ENCODE measurements at places on chromosomes 11 and 22.

GRCh38 chr11:118014022-118014421, 27.8 kb downstream of the IL10RA start:
- no peak for DNase-seq

GRCh38 chr11:47437746-47438418, 11.1 kb downstream of the RAPSN start:
- DNase-seq = no peak

GRCh38 chr11:67998150-67999045, 5.5 kb downstream of the UNC93B1 start:
- DNase-seq = no peak

GRCh38 chr11:73040046-73040445, 102.1 kb downstream of the FCHSD2 start:
- DNase-seq = no peak

- DNase-seq = no peak
Observed at GRCh38 chr11:66892911-66893310, 36.0 kb downstream of the LRFN4 start.

DNA sequence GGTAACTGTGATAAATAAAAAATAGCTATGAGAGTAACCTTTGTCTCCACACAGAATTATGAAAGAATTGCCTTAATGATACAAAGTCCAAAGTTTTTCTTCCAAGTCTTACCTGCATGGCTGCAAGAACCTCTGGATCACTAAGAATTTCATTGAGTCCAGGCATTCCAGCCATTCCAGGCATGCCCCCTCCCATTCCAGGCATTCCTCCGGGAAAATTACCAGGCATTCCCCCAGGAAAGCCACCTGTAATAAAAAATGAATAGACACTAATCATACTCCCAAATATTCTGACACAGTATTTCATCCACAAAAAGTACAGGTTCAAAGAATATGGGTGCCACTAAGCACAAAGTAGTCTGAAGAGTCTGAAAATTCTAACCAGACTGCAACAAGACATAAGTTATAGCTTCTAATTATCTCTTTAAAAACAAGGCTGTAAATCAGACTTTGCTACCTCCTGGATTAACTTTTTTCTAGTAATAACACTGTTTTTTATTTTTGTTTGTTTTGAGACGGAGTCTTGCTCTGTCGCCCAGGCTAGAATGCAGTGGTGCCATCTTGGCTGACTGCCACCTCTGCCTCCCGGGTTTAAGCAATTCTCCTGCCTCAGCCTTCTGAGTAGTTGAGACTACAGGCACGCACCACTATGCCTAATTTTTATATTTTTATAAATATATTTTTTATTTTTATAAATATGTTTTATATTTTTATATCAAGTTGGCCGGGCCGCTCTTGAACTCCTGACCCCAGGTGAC, 8.0 kb upstream of the SLC25A17 start:
- DNase-seq = no peak

DNA sequence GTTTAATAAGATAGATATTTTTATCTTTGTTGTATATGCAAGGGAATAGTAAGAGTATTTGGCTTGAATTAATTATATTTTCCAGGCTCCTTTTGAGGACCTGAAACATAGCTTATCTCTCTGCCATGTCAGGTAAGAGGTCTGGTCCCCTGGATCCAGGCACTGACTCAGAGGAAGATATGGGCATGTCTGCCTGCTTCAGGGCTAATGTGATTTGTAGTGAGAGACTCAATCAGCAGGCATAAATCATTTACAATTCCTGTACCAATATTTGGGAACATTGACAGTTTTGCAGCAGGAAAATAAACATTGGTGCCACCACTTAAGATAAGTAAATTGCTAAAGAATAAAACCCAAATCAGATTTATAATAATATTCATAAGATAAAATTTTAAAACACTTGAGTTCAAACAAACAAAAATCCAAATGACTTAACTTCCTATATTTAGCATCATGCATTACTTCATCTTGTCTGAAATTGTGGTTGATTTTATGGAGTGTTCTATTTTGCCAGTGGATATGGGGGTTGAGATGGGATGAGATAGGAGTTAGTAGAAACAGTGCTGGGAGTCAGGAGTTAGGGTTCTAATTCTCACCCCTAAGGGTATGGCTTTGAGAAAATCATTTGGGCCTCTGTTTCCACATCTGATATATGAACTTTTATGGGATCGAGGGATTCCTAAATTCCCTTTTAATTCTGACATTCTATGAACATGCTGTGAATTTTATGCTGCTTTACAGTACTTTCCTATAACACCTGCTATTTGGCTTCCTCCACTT, 5.1 kb upstream of the CALCA start:
- DNase-seq = no peak

- no peak for DNase-seq
Observed at GRCh38 chr11:27520226-27520625, 13.7 kb upstream of the LIN7C start.

DNA sequence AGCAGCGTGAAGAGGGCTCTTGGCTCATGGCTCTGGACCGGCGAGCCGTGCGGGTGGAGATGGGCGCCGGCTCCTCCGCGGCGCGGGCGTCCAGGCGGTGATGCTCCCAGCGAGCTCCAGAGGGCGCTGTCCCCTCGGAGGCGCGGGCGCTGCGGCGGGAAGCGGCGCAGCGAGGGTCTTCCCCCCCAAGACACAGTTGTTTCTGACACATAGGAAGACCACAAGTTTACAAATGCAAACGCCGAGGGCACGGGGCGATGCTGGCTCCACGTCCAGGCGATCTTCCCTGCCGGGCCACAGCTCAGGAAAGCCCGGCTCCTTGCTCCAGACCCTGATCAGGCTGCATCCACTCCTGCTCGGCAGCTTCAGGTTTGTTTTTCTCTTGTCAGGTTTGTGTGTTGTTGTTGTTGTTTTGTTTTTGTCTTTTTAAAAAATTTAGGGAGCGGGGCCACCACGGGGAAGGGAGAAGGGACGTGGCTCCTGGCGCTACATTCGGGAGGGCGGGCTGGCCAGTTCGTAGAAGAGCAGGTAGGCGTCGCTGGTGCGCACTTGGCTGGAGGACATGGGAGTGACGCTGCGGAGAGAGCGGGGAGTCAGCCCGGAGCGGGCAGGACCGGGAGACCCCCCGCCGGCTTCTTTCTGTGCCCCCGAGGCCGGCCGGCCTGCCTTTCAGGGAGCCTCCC, 10.0 kb upstream of the MFRP start:
- no peak for DNase-seq

DNA sequence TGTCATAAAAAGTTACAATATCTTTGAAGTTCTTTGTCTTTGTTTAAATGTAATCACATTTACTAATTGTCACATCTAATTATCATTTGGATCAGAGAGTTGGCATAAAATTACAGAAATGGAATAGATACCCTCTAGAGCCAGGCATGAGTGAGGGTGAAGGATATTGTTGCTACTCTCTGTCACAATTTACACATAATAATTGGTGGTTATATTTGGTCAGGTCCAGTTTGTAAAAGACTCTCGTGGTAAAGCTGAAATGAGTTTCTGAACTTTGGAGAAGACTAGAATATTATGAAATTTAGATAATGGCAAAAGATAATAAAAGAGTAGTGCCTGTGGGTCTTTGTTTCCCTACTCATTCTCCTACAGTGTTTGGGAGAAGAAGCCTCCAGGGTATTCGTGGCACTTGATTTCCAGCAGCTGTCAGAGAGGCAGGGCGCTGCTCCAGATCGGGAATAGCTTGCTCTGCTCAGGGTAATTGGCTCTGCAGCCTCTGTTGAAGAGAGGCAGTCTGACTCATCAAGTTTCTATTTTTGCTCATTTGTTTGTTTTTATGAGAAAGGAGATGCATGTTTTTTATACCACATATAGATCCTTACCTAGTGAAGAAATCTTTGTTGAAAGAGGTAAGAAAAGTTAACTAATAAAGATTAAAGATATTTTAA, 349.9 kb downstream of the CNTN5 start:
- no peak for DNase-seq

DNA sequence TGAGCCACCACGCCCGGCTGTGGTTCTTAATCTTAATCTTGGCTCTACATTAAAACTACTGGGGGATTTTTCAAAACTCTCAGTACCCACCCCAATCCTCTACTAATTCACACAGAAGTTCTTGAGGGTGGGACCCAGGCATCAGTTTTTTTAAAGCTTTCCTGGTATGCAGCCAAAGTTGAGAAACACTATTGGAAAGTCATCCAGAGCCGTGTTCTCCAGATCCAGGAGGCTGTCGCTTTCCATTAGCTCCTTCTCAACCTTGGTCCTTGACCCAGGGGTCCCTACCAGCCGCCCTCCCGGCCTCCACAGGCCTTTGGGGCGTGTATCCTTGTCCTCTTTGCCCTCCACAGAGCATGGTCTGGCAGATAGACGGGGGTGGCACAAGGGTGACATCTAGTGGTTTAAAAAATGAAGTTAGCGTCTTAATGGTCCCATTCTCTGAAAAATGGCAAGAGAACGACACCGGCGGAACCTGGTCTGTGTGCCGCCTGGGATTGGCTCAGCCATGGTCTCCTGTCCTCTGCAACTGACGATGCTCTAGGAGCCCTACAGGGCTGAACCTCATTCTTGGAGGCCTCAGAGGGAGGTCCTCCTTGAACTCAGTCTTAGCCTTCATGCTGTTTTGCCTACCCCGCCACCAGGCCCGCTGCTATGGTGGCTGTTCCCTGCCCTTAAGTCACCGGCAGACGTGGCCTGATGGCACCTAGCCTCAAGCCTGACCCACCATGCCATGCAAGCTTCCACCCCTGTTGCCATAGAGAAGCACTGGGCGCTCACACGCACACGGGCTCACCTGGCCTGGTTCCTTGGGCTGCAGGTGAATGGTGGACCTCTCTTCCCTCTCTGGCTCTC, 152.0 kb upstream of the SYN3 start:
- no peak for DNase-seq

GRCh38 chr11:12111549-12112520, 1.4 kb downstream of the MICAL2 start:
- DNase-seq = no peak

DNA sequence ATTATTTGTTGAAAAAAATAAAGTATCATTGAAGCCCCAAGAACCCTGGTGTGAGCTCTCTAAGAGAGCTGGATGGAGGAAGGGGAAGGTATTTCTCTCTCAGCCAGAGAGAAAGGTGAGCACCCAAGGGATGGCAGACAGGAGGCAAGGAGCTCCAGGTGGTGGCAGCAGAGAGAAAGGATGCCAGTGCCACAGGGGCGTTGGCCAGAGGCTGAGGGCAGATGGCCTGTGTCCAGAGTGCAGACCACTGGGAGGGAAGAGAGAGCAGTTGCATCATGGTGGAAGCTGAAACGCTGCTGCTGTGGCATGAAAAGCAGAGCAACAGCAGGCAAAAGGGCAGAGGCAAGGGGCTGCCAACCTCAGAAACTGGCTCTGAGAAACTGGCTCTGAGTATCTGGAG, 8.5 kb downstream of the SPON1 start:
- DNase-seq = no peak

Data from esophagus squamous epithelium (tissue), 5 donors.